Ovary (tissue), 10 donors: ENCODE measurements at places on chromosomes 4 and X. TPM values are rescaled to one million over a fixed set of nuclear protein-coding genes. Genes with fewer than 3 reads are reported as not detected.

CXCL10 gene
- 0.40 TPM for total RNA-seq

DNA sequence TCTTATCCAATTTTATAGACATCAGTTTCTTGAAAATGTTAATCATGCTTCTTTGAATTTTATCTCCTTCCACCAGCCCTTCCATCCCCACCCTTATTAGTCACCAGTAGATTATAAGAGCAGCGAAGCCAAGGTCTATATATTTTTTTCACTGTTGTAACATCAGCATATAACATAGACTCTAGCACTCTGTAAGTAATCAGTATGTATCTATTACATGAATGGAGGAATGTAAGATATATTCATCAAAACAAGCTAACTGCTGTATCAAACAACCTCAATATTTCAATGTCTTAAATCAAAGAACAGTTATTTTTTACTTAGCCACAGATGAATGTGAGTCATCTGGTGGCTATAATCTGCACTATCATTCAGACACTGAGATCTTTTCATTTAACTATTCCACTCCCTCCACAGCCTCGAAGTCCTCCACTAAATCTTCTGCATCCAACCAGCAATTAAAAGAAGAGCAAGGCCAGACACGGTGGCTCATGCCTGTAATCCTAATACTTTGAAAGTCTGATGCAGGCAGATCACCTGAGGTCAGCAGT lies 178.9 kb downstream of the CENPC start:
- DNase-seq, result no peak

- no peak for DNase-seq
Observed at GRCh38 chrX:131789664-131790063, 233.4 kb upstream of the STK26 start.

GRCh38 chrX:25020905-25021449 lies 5.2 kb upstream of the ARX start:
- DNase-seq, result peak; percentile 76

DNA sequence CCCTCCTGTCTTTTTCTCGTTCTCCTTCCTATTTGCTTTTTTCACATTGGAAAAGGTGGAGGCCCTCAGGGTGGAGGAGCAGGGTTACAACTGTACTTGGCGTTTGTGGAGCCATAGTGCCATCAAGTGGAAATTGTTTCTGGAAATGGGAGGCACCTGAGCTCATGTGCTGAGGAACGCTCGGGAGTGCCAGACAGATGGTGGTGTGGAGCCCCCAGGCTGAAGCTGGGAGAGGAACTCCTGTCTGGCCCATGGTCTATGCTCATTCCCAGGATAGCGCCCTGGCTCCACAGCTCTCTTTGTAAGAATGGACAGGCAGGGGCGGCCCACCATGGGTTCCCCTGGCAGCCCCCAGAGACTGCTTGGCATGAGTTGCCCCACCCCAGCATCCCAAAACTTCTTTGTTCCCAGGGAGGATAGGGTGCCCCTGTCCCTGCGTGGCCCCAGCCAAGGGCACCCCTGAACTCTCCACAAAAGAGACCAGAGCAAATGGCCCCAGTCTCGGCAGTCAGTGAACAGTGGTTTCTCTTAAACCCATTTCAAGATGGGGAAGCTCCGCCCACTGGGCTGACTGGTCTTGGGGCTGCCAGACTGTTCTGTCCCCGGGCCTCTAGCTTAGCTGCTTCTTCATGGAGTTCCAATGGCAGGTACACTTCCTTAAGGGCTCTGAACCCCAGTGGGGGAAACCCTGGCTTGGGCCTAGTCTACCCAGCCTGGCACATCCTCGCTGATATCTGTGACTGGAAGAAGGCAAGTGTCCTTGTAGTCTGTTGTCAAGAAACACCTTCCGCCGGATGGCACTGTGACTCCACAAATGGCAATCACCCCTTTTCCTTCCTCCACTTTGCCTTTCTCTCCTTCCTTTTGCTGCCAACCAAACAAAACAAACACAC lies 70.1 kb downstream of the NBDY start:
- DNase-seq, result peak; percentile 66
